Airway epithelial cell (primary cell): ENCODE measurements at places on chromosomes 2 and 18. TPM values are rescaled to one million over a fixed set of nuclear protein-coding genes. Genes with fewer than 3 reads are reported as not detected.

CELF4 gene
- total RNA-seq, result 0.42 TPM in 1 of 2 replicates, not detected in the other

ANO7 gene
- total RNA-seq, result 0.79 and 1.1 TPM in 2 replicates

UPP2 gene
- not detected in 2 replicates for total RNA-seq

CRYGD gene
- not detected in 2 replicates for total RNA-seq

BMP10 gene
- not detected in 2 replicates for total RNA-seq

MAL gene
- 6.1 and 8.5 TPM in 2 replicates for total RNA-seq

CTDSP1 gene
- 52.4 and 72.9 TPM in 2 replicates for total RNA-seq

C1QL2 gene
- not detected in 2 replicates for total RNA-seq

ACMSD gene
- total RNA-seq, result 0.46 TPM in 1 of 2 replicates, not detected in the other

POTEC gene
- total RNA-seq, result not detected in 2 replicates

NEURL3 gene
- not detected in 2 replicates for total RNA-seq

SIX3 gene
- not detected in 2 replicates for total RNA-seq

TXNDC2 gene
- 0.07 TPM in 1 of 2 replicates, not detected in the other for total RNA-seq

MAP3K19 gene
- not detected in 2 replicates for total RNA-seq

LOXHD1 gene
- not detected in 2 replicates for total RNA-seq

CD28 gene
- total RNA-seq, result not detected in 2 replicates

GALNT5 gene
- 48.1 and 67.4 TPM in 2 replicates for total RNA-seq

IL1RN gene
- total RNA-seq, result 163 and 193 TPM in 2 replicates

PTPRN gene
- total RNA-seq, result 0.49 TPM in 1 of 2 replicates, not detected in the other

CLEC4F gene
- total RNA-seq, result not detected in 2 replicates

CSRNP3 gene
- 1.1 and 4.8 TPM in 2 replicates for total RNA-seq
